Substantia nigra (tissue), 51 donors: ENCODE measurements at places on chromosomes 1 and 21.

GRCh38 chr21:37757606-37758376 lies 158.5 kb downstream of the KCNJ6 start:
- no peak for DNase-seq

DNA sequence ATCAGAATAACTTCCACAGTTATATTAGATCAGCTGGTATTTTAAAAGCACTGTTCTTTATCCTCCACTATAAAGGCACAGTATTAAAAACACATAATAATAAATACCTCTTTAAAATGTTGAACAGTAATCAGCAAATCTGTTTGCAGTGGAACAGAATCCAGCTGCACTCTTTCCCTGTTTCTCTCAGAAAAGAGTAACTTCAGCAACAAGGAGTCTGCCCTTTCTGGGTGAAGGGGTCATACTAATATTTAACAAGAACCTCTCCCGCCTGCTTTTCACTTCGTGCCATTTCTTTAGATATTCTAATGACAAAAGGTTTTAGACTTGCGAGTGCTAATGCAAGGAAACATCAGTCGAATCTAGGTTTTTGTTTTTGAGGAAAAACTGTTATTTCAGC lies 194.2 kb upstream of the FMN2 start:
- DNase-seq = no peak

DNA sequence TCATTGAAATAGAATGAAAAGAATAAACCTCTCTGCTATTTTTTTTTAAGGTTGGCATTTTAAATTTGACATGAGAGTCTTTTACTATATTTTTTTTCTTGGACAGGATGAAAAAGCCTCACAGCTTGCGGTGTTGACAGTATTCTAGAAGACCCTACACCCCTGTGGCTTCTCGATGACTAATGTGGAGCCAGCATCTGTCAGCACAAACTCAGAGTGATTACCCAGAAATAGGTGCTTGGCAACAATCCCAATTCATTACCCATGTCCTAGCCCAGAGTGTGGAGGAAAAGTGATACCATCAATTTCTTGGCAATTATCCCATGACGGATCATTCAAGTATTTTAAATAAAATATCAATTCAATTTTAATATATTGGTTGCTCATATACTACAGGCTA lies 186.8 kb upstream of the MAP1LC3C start:
- no peak for DNase-seq

GRCh38 chr1:152448095-152448494 lies 34.0 kb upstream of the CRNN start:
- no peak for DNase-seq

- no peak for DNase-seq
These were observed 112.3 kb downstream of the HHAT start for GRCh38 chr1:210441028-210441427.

DNA sequence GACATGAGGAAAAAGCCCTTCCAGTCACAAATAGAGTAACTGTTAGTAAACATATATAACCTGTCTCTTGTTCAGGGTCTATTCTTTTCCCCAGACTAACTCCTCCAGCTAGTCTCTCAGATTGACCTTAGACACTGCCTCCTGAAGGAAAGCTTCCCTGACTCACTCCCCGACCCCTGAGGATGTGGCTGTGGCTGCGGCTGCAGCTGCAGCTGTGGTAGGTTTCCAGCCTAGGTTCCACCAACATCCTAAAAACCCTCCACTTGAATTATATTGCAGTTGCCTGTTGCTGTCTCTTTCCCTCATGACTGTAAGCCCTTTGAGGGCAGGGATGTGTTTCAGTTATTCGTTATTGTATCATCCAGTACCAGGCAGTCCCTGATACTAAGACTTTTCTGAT lies 132.9 kb upstream of the C1orf21 start:
- DNase-seq = no peak

DNA sequence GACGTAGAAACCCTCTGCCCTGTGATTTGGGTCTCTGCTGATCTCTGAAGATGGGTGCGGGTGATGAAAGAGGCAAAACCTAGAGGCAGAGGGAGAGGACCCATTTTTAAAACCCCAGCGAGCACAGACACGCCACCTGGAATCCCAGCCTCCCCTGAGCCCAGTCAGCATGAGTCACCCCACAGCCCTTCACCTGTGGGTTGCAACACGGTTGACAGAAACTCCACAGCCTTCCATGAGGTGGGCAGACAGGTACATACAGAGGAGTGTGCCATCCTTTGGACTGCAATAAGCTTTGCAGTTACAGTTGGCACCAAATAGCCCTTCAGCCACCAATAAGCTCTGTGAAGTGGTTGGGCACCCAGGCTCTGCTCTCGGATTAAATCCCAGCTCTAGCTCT lies 2.1 kb upstream of the GRHL3 start:
- DNase-seq = no peak

- no peak for DNase-seq
These were observed 10.8 kb downstream of the ARHGEF16 start for GRCh38 chr1:3465091-3465934.

DNA sequence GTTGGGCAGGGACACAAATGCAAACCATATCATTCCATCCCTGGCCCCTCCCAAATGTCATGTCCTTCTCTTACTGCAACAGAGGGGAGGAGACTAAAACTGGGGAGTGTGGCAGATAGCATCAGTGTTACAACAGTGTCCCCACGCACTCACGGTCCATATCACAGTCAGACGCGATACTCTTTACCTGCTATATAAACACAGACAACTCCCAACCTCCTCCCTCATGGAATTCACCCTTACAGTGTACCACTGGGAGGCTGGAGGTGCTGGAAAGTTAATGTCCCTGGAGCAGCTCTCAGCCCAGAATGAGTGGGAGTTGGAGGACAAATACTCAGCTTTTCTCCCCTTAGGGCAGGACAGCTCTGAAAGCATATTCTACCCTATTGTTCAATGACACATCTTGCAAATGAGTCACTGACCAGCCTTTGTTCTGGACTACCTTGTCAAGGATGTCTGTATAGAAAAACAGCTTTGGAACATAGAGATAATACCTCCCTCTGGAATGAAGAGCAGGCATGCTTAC lies 445.9 kb downstream of the SETD4 start:
- DNase-seq = no peak

DNA sequence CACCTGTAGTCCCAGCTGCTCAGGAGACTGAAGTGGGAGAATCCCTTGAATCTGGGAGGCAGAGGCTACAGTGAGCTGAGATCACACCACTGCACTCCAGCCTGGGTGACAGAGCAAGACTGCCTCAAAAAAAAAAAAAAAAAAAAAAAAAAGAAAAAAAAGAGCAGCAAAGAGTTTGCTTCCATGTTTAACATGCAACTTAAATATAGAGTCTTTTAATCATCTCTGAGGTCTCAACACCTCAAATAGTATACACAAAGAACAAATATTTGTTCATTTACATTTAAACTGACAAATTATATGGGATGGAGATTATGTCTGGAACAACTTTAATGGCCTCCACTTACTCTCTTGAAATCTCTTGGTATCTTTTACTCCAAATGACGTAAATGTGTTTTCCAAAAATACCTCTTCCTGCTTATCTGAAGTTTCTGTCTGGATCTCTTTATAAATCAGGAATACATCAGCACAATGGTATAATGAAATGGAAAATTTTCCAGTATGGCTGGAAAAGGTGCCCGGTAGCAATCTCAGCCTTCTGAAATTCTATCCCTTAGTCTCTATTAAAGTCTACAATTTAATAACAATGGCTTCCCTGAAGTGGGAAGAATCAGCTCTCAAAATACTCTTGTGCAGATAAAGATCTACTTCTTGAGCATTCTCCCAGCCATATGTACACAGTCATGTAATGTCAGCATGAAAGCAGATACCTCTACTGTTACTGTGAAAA lies 258.5 kb downstream of the OMA1 start:
- no peak for DNase-seq

DNA sequence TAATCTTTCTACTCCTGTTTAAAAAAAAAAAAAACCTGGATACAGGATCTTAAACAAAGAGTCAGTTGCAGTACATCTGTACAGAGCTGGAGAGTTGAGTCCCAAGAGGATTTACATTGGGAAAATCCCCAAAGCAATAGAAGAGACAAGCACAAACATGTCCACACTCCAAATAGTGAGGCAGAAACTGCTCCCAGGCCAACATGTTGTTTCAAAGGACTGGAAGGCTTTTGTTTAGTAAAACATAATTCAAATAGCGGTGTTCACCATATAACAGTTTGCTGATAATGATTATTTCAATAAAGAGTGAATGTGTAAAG lies 425.4 kb downstream of the ADGRL2 start:
- no peak for DNase-seq

GRCh38 chr1:111967886-111968285 lies 21.6 kb downstream of the KCND3 start:
- DNase-seq = no peak

DNA sequence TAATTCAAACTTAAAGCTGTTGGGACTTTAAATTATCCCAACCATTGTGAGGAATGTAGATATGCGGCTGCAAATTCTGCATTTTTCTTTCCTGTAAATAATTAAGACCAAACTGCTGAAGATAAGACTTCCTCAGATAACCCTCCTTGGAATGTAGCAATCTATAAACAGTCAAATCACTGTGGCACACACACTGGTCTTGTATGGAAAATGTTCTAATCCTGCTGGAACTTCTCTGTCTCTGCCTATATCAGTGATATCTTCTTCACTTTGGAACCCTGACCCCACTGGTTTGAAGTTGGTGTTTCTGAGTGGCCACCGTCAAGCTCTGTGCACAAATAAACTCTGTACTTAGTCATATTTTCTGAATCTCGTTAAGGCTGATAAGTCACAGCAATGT lies 32.9 kb downstream of the HSF2BP start:
- no peak for DNase-seq

GRCh38 chr1:216815260-216816131 lies 92.3 kb upstream of the ESRRG start:
- DNase-seq = peak; percentile 15

DNA sequence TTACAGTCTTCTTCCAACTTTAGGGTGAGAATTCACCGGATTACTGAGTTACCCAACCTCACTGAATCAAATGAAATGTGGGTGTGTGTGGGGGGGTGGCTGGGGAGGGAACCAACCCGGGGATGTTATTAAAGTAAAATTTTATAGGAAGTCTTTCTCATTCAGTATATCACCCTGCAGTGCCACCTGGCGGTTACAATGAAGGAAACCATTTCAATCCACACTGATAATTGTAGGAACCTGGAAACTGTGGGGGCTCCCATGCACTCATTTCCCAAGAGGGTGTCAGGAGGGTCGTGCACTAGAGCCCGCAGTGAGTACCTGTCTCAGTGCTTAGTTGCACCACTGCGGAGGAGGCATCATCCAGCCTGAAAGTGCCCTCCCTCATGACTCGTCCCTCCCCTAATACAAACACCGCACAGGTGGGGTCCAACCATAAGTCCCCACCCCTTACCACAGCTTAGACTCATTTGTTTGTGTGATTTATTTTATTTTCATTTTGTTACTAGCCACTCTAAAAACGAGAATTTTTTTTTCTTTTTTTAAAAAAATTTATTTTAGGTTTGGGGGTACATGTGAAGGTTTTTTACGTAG lies 29.1 kb upstream of the IGSF5 start:
- peak; percentile 53 for DNase-seq

DNA sequence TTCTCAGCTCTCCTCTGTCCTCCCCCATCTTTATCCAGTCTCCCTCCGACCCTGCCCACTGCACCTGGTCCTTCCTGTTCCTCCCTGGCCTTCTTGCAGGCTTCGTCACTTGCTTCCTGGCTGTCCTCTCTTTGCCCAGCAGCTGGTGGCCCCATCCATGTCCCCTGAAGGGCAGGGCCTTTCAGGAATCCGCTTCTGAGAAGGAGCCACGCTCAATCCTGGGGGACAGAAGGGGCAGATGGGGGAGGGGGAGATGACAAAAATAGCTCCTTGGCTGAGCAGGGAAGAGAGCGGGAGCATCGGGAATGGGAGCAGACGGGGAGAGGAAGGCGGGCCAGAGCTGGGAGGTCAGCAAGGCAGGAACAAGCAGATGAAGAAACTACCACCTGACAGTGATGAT lies 40.7 kb downstream of the SLC30A1 start:
- no peak for DNase-seq

DNA sequence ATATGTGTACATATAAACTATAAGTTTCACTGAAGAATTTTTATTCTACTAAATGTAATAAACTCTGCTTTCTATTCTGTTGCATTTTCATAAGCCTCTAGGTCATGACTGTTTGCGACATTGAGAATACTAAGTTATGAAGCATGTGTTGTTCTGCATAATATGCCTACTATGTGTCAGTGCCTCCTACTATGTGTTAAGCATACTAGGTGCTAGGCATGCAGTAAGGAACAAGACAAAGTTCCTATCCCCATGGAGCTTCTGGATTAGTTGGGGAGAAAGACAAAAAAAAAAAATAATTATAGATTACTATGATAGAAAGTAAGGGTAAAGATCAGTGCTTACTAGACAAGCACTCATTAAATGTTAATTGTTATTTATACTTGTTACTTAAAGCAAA lies 1.3 kb downstream of the SDCCAG8 start:
- DNase-seq = no peak

GRCh38 chr1:203338335-203339036 lies 12.4 kb downstream of the FMOD start:
- DNase-seq = peak; percentile 50

DNA sequence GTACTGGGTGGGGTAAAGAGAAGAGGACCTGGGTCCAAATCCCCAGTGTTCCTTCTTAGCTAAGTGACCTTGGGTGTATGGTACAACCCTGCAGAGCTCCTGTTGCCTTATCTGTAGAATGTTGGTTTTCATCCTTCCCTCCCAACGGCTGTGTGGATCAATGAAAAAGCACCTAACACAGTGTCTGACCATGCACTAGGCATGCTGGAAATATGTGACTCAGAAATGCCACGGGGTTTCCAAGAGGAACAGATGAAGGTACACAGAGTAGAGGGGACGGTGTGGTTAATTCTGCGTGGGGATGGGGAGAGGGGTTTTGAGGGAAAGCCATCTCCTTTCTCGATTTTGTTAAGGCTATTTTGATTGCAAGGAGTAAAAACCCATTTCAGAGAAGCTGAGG lies 8.6 kb downstream of the NIPAL3 start:
- no peak for DNase-seq

DNA sequence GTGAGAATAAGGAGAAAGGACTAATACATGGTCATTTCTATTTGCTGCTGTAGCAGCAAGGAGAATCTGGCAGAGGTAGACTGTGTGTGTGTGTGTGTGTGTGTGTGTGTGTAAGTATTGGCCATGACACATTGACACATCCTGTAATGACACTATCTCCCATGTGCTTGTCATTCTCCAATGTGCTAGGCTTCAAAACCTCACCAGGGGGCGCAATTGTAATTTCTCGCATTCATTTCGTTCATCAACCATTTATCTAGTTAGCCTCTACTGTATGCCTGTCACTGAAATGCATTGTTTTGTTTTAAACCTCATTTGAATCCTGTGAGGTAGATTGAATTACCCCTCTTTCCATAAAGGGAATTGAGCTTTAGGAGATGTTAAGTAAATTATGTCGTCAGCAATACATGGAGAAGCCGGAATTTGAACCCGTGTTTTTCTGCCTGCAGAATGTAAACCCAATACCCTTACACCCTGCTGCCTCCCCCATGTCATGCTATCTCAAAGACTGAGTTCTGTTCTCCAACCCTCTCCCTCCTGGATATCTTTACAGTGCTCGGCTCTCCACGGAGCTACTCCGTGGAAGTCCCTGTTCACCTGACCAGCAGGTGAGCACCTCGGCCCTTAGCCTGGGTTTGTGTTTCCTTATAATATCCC lies 100.8 kb downstream of the UCK2 start:
- peak; percentile 8 for DNase-seq

GRCh38 chr21:41598561-41599431 lies 90.8 kb upstream of the TMPRSS2 start:
- DNase-seq = no peak

- DNase-seq = no peak
These were observed 9.0 kb upstream of the SRM start for GRCh38 chr1:11068600-11069473.
